Daoy (cell line): ENCODE measurements at places on chromosomes 3 and 15. TPM values are rescaled to one million over a fixed set of nuclear protein-coding genes. Genes with fewer than 3 reads are reported as not detected.

GRCh38 chr15:95300958-95301357 lies 1029.5 kb upstream of the NR2F2 start:
- DNase-seq, result no peak

GRCh38 chr3:136621628-136622027 lies 130.6 kb downstream of the STAG1 start:
- no peak for DNase-seq

WDR93 gene
- total RNA-seq, result 0.06 TPM in 1 of 2 replicates, not detected in the other

GRCh38 chr3:14725013-14725412 lies 50.1 kb downstream of the C3orf20 start:
- no peak for DNase-seq

DNA sequence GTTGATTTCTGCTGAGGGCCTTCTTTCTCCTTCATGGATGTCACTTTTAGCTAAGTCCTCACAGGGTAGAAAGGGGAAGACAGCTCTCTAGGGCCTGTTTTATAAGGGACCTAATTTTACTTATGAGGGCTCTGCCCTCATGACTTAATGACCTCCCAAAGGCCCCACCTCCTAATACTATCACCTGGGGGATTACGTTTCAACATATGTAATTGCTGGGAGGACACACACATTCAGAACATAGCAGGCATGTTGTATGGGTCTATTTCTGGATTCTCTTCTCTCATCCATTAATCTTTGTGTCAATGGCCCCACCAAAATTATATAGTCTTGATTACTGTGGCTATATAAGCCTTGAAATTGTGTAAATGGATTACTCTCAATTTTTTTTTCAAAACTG lies 255.0 kb downstream of the CLSTN2 start:
- DNase-seq, result no peak

DNA sequence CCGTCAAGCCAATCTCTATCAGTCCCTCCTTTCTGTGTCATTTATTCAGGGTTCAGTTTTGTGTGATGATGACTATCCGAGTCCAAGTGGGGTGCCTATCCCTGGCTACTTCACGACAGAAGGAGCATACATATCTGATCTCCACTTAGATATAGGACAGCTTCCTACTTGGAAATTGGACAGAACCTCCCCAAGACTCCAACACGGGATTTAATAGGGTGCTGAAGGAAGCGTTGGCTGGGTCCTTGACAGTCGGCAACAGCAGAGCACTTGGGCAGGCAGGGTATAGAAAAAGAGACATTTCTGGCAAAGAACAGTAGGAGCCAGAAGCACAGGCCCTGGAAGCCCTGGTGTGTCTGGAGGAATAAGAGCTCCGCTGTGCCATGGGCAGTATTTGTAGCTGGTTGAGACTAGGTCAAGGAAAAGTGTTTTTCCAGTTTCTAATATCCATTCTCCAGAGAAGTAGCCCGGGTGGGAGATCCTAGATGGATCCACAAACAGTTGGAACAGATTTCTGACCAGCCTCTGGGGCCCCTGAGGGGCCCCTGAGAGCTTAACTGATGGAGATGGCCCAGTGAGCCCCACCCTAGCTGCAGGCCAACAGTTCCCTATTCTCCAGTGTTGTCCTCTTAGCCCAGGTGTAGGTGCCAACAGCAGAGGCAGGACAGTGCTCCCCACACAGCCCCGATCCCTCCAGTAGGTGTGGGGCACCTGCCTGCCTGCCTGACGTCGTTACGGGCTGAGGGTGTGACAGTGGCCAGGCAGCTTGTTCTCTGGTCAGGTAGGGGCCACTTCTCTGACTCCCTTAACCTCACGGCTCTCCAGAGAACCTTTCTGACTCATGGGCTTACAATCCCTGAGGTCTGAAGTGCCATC lies 130.8 kb downstream of the CHCHD6 start:
- DNase-seq, result peak; percentile 27

SHF gene
- 0.36 and 1.7 TPM in 2 replicates for total RNA-seq

DYNC1LI1 gene
- 76.7 and 78.1 TPM in 2 replicates for total RNA-seq

GRCh38 chr3:134517791-134518190 lies 31.9 kb downstream of the CEP63 start:
- DNase-seq, result no peak
